ENCODE measurements at places on chromosomes 2 and 18.

DNA sequence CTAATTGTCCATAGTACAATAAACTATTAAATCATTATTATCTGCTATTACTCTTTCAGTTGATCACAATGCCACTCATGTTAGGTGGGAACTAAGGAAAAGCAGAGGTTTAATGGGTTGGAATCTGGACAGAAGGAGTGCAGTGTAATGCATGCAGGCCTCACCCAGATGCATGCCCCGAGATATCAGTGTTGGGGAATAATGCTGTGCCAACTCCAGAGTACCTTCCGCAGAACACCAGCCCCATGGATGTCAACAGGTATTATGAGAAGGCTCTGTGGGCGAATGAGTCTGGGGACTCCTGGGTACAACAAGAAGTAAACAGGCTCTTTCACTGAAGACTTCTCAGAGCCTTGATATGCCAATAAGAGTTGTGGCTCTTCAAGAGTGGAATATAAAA, 377.4 kb downstream of the ALK start:
- no peak for DNase-seq

DNA sequence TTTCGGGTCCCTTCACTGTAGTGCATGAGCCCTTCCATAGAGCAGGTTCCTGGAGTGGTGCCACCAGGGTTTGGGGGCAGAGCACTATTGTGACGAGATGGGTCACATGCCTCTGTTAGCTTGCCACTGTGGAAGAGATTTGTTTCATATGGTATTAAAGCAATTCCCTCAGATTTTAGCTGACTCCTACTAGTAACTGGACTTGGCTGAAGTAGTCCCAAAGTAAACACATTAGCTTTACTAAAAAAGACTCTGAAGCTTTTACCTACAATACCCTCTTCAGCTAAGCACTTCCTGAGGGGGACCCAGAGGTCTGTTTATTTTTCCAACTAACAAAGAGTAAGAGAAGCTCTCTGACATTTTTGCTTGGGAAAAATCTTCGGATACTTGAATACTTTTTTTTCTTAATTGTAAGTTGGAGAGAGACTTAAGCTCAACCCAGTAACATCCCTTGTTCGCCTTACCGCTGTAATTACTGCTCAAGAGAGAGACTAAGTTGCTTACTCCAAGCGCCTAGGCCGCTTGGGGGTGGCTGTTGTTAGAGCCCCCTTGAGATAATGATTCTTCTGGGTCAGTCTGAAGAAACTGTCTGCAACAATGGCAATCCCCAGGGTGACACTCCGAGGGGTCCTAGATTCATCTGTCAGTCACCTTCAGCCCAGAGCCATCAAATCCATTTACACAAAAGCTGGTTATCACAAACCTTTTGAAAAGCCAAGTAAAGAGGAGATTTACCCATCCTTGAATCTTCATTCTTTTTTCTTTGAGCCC, 177.4 kb downstream of the FIGN start:
- no peak for DNase-seq

GRCh38 chr2:60149176-60149575, 404.3 kb downstream of the BCL11A start:
- no peak for DNase-seq

GRCh38 chr18:58378411-58379379, 250.2 kb downstream of the ALPK2 start:
- DNase-seq: no peak

DNA sequence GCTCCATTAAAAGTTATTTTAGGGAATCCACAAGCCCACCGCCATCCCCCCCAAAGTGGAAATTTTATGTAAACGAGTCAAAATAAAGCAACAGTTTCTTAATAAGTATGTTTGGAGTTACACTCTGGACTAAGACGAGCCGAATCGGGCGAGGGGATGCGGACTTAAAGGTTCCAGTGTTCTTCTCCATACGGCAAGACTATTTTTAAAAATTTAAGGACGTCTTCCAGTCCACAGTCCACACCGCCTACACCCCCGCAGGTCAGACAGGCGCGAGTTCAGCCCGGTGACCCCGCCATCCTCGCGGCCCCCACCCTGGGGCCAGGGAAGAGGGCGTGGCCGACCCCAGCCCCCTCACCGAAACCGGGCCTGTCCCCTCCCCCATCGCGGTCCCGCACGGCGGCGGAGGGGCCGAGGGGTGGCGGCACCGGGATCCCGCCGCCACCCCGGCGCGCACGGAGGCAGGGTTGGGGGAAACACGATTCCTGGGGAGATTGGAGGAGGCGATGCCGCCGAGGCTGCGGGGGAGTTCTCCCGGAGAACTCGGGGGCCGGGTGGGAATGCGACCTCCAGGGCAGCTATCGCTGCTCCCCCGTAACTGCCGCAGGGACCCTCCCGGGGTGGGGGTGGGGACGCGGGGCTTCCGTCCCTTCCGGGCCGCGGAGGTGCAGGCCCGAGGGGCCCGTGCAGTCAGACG, 24.5 kb upstream of the SMAD7 start:
- DNase-seq: no peak

All from hematopoietic multipotent progenitor cell treated with erythropoietin and hydrocortisone succinate and interleukin-3 and kit ligand, for 6 days (in vitro differentiated cells).